ENCODE measurements at places on chromosomes 1 and 21.

DNA sequence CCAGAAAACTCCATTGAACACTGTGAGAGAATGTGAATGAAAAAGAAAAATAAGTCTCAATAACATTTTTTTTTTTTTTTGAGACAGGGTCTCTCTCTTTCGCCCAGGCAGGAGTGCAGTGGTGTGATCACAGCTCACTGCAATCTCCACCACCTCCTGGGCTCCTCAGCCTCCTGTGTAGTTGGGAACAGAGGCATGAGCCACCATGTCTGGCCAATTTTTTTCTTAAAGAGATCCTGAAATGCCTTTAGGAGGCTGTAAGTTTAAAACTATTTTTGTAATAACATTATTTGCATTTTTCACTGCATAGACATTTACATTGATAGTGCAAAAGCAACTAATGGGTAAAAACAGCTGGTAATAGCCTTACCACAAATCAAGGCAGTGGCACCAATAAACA, 35.3 kb downstream of the GDAP2 start:
- DNase-seq, result no peak

DNA sequence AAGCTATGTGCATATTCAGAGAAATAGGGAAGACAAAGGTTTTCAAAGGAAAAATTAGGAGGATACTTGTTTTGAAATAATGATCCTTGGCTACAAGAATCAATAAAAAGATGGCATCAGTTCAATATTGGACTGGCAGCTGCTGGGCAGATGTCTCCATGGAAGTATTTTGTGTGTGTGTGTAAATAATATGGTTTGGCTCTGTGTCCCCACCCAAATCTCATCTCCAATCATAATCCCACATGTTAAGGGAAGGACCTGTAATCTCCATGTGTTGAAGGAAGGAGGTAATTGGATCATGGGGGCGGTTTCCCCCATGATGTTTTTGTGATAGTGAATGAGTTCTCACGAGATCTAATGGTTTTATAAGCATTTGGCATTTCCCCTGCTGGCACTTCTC, 40.4 kb upstream of the LRRC7 start:
- DNase-seq, result no peak

- no peak for DNase-seq
Observed at GRCh38 chr21:38241029-38241740, 15.6 kb upstream of the KCNJ15 start.

DNA sequence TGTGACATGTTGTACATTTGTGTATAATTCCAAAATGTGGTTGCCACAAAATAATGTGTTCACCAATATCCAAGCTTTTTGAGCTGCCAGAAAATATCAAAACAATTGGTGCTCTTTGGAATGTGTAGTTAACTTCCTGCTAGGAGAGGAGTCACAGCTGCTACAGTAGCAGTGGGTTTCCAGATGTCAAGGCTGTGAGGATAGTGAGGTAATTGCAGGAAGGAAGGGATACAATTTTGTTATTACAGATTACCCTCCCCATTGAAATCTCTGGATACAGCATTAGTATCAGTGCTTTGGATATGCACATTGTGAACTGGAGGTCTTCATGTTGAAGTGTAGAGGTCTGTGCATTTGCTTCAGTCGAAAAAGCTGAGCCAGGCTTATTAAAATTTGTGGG, 253.2 kb downstream of the PTPRC start:
- DNase-seq, result no peak

DNA sequence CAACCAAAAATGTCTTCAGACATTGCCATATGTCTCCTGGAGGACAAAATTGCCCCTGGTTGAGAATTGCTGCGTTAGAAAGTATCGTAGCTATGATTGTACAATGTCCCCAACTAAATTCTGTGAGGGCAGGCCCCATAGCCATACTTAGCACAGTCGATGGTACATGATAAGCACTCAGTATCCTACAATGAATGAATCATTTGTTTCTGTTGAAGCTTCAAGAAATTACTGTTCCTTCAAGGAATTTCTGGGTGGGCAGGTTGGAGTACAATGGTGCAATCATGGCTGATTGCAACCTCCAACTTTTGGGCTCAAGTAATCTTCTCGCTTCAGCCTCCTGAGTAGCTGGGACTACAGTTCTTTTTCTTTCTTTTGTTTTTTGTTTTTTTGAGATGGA, 4.7 kb downstream of the CAP1 start:
- no peak for DNase-seq

DNA sequence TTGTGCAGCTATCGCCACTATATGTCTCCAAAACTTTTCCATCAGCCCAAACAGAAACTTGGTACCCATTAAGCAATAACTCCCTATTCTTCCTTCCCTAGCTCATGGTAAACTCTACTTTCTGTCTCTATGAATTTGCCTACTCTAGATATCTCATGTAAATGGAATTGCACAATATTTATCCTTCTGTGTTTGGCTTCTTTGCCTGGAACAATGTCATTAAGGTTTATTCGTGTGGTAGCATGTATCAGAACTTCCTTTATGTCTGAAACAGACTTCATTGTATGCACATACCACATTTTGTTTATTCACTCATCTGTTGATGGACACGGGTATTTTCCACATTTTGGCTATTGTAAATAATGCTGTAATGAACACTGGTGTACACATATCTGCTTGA, 40.7 kb upstream of the CD34 start:
- no peak for DNase-seq

GRCh38 chr1:12460911-12461621, 156.9 kb downstream of the DHRS3 start:
- DNase-seq, result no peak

- DNase-seq, result no peak
Observed at GRCh38 chr1:12047120-12047876, 15.8 kb upstream of the TNFRSF8 start.

GRCh38 chr1:50278410-50278809, 144.8 kb downstream of the DMRTA2 start:
- DNase-seq, result no peak

GRCh38 chr1:182383037-182383661, 8.4 kb downstream of the GLUL start:
- DNase-seq, result no peak

- no peak for DNase-seq
Observed at GRCh38 chr1:116207126-116207735, 96.0 kb downstream of the MAB21L3 start.

- no peak for DNase-seq
Observed at GRCh38 chr1:40241362-40241761, 6.4 kb upstream of the TMCO2 start.

GRCh38 chr1:157551694-157552693, at the start of gene FCRL5:
Gene FCRL5, minus strand, starts transcription at chr1:157552515. Its CDS starts 153 bp downstream, at chr1:157552362.
- no peak for DNase-seq

DNA sequence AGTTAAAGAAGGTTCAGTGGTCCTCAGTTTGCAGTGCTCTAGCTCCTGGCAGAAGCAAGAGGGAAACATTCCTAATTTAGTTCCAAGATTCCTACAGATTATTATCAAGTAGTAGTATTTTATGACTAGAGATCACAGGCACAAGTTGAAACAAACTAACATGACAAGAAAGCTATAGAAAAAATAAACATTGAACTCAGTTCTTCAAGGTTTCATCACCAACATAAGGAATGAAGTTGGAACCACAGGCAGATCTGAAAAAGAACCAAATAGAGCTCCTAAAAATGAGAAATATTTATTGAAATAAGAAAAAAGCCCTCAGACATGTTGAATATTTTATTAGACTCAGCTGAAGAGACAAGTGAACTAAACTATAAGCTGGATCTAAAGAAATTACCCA, 40.6 kb downstream of the PDC start:
- no peak for DNase-seq

DNA sequence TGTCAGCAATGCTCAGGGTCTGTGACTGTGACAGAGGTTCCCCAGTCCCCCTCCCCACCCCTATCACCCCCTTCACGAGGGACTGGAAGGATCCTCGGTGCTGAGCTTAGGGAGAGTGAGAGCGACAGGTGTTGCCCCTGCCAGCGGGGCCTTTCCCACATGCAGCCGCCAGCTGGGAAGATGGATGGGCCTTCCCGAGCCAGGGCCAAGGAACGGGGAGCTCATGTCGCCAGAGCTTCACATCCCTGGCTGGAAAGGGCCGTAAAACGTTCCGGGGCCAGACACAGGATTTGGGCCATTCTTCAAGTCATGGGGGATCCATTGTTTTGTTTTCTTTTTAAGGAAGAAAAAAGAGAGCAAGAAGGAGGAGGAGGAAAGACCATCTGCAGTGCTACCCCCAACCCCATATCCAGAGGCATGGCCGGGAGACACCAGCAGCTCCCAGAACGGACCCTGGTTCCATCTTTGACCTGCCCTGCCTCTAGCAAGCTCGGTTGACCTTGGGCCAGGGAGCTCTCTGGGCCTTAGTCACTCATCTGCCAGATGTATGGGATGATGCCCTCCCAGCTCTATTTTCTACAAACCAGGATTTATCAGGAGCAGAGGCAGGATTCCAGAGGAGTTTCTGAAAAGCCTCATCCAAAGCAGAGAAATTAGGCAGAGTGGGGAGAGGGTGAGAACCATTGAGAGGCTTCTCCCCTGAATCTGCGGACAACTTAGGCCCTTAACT, 54.1 kb downstream of the TAS1R2 start:
- no peak for DNase-seq
